Left renal pelvis (tissue), 4 donors: ENCODE measurements at places on chromosomes 5 and 9.

- DNase-seq, result peak; percentile 48
Measured at GRCh38 chr5:77087484-77088261, 588 bp upstream of the ZBED3 start.

- DNase-seq, result no peak
Measured at GRCh38 chr5:135030123-135030955, 3.7 kb downstream of the PITX1 start.

GRCh38 chr9:15231788-15232635, 75.0 kb downstream of the TTC39B start:
- no peak for DNase-seq

GRCh38 chr5:133113331-133114061, 61.7 kb downstream of the HSPA4 start:
- DNase-seq, result no peak

DNA sequence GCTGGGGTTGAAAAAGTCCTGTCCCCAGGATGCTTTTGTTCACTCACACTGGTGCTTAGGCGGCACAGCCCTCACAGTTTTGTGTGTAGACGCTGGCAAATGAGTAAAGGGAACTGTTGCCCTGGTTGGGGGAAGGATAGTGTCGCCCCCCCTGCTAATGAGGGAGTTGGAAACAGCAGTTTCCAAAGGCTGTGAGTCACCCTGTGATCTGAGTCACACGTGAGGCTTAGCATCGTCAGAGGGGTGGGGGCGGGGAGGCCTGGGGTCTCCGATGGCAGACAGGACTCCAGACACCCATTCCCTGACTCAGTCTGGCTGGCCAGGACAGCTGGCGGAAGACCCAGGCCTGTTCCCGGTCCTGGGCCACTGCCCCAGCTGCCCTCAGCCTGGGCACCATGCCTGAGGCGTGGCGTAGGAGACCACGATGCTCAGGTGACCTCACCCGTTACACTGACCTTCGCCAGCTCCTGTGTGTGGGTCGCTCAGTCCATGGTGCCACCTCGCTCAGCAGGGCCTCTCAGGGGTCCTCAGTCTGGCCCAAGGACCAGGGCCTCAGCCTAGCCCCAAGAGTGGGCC, 2.9 kb downstream of the DNAJB5 start:
- no peak for DNase-seq

GRCh38 chr5:79963261-79964061, 27.6 kb downstream of the MTX3 start:
- no peak for DNase-seq

- no peak for DNase-seq
Measured at GRCh38 chr5:16350816-16351215, 114.8 kb downstream of the ZNF622 start.

GRCh38 chr9:19155106-19155935, 28.0 kb upstream of the PLIN2 start:
- DNase-seq, result no peak

DNA sequence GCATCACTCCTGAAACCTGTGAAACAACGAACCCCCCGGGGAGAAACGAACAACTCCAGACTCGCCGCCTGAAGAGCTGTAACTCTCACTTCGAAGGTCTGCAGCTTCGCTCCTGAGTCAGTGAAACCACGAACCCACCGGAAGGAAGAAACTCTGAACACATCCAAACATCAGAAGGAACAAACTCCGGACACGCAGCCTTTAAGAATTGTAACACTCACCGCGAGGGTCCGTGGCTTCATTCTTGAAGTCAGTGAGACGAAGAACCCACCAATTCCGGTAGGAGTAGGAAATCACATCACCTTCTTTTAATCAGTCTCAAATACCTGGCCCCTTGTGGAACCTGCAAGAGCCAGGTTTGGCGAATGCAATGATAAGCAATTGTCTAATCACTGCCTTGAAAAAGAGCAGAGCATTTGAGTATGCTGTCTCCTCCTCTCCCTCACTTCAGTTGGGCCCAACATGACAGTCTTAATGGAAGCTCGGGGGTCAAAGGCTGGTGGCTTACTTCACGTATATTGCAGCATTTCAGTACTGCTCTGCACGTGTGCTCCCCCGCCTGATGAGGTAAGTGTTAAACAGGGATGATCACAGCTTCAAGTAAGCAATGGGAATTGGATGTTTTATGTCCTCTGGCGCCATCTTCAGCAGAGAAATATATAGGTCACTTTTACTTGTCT, 473 bp downstream of the IRGM start:
- peak; percentile 74 for DNase-seq

- no peak for DNase-seq
Measured at GRCh38 chr9:127549218-127549617, 62.9 kb upstream of the STXBP1 start.

- DNase-seq, result no peak
Measured at GRCh38 chr5:56029457-56029856, 34.7 kb upstream of the IL6ST start.

- DNase-seq, result no peak
Measured at GRCh38 chr5:141668601-141669265, 13.3 kb downstream of the ARAP3 start.

DNA sequence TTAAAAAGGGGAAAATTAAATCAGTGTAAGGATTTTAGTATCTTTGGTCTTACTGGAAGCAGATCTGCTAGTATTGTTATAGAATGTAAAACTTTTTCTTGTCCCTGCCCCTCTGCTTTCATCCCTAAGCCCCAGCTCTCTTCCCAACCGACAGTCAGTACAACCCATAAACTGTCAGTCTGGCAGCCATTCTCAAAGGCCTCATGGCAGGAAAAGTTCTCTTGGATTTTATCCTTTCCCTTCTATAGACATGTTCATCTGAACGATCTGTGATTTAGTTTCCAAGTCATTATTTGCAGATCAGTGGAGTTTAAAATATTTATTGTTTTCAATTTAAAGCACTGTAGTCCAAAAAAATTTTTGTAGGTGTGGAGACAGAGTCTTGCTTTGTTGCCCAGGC, 39.2 kb downstream of the ARRDC3 start:
- DNase-seq, result no peak

DNA sequence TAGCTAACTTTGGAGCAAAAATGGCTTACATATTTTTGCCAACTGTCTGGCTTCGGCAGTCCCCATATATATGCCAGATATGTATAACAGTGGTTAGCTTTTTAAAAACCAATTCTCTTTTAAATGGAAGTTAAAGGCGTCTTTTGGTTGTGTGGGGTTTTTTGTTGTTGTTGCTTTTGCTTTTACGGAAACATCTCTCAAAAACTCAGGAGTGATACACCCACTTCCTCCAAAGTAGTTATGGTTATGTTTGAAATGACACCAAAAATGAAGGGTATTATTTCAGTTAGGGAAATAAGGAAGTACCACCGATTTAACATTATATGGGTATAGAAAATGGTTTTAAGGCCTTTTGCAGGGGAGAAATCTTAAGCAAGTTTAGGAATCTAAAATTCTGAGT, 2.3 kb downstream of the CNOT8 start:
- DNase-seq, result no peak

GRCh38 chr9:26324786-26325443, 567.7 kb downstream of the CAAP1 start:
- DNase-seq, result no peak

GRCh38 chr5:50968356-50969149, 302.1 kb downstream of the PARP8 start:
- DNase-seq, result no peak

DNA sequence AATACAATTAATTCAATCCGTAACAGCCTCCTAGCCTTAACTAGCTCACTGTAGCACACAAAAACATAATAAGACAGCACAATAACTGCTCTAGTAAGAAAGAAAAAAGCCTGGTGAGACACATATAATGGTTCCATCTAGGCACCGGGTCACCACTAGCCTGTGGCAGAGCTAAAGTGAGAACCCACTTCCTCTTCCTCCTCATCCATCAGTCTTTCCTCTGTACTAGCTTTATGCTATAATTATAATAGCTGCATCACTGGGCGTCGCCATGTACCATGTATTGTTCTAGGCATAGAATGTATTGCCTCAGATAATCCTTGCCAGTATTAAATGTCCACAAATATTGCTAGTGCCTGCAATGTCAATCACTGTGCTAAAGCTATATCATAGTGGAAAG, 23.1 kb downstream of the ADRB2 start:
- no peak for DNase-seq

GRCh38 chr5:4553978-4554377, 586.2 kb upstream of the ADAMTS16 start:
- no peak for DNase-seq

DNA sequence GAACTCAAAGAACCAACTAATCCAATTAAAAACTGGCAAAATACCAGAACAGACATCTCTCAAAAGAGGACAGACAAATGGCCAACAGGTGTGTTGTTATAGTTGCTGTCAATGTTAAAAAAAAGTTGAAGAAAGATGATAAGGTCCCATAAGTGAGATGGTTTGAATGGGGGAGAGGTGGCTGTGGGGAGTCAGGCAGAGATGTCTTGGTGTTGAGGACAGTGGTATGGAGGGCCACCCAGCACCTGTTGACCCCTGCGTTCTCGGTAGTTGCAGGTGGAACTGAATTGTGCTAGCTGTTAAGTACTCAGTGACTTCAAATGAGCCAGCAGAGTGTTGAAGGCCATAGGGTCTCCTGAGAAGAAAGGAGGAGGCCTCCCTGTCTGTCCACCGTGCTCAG, 55.9 kb upstream of the PITX1 start:
- DNase-seq, result no peak
